ENCODE measurements at places on chromosomes 11 and 22.
A peak's percentile ranks its signal among the peaks of the same experiment; 100 is the strongest.

GRCh38 chr11:76237000-76237649 is 30.8 kb upstream of the WNT11 start:
- DNase-seq, result no peak

DNA sequence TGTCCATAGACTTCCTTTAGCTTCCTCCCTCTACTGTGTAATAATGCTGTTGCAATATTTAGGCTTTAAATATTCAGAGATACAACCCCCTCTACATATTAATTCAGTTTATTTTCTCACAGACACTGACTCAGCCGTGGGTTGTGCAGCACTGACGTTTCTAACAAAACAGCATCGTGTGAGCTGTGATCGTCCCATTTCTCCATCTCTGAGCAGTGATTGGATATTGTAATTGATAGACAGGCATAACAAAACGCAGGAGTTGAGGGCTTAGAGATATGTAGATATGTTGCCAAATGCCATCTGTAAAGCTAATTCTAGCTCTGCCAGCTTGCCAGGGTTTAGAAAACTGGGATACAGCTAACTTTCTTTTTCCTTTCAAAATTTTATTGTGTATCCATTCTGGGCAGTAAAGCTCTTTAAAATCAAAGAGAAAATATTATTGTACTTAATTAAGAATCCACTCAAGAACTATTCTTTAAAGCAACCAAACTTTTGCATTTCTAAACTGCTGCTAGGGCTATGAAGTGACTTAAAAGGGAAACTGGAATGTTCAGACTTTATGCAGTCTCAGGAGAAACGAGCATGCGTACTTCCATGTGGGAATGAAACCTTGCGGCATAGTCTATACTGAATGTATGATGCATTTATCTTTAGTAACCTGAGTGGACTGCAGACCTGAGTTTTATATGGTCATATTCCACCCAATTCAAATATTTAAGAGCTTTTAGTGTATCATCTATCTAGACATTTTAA is 22.7 kb downstream of the BTBD10 start:
- peak; percentile 13 for DNase-seq

GRCh38 chr22:19679522-19680101 is 34.7 kb upstream of the SEPTIN5 start:
- no peak for DNase-seq

DNA sequence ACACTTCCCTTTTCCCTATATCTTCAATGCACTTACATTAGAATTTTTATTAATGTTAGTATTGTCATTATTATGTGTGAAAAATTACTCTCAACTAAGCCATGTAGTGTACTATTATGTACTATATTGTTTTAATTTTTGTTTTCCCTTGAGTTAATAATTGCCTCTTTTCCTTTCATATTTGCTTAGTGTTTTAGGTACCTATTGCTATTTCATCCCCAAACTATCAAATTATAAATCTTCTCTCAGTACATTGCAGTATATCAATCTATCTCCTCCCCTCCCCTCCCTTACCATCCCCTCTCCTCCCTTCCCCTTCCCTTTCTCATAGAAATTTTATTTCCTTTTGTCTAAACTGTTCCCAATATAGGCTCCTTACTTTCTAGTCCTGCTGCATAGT is 12.8 kb upstream of the TENM4 start:
- no peak for DNase-seq

DNA sequence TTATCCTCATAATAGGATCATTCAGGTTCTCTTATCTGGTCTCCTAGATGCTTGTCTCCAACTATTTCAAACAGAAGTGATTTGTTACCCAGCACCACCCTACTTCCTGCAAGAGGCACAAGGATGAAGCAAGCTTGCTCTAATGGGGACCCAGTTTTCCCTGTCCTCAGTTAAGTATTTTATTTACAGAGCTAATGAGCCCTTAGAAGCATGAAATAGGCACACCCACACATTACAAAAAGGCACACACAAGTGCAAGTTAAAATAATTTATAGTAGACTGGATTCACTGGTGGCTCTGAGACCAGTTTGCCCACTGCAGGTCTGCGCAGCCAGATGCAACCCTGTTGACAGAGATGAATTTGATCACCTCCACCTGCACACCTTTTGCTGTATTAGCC is 167.5 kb downstream of the KIRREL3 start:
- no peak for DNase-seq

DNA sequence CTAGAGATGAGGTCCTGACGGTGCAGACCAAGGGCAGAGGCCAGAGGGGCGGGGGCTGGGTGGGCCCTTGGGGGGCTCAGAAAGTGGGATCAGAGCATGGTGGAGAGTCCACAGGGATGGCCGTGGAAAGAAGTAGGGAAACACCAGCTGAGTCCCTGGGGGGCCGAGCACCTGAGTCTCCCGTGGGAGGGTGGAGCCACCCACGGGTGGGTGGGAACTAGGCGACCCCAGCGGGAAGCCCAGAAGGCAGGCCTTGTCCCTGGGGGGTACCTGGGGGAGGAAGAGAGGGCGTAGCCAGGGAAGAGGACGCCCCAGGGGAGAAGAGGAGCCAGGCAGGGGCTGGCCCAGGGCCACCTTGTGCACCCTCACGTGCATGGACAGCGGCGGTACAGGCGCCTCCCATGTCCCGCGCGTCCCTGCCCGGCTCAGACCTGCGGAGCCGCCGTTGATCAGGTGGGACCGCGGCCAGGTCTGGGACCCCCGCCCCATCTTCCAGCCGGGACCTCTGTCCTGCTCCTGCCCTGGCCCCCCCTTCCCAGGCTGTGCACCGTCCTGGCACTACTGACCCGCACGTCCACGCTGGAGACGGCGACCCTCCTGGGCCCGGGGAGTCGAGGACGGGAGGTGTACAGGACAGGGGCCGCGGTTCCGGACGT is 10.2 kb downstream of the CRELD2 start:
- DNase-seq, result no peak

DNA sequence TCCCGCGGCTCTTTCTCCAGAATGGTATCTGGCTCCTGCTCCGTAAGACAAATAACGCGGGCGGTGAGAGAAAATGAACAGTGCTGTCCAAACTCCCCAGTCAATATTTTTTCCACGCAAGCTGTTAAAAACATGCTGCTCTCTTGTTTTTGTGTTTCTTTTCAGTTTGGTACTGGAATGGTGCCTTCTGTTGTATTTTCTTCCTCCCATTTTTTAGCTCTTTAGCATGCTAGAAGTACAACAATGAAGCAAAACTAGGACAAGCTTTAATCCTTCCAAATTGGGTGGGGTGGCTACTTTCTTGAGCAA is 599 bp upstream of the PPP2R1B start:
- DNase-seq, result no peak

GRCh38 chr22:28373831-28374230 is 305.8 kb downstream of the TTC28 start:
- no peak for DNase-seq

GRCh38 chr22:38467904-38468442 is at the start of gene KDELR3:
Gene KDELR3, plus strand, starts transcription at chr22:38468096. Its CDS starts 138 bp downstream, at chr22:38468234.
- DNase-seq, result no peak

- DNase-seq, result no peak
These were observed 48.0 kb downstream of the IGLL5 start for GRCh38 chr22:22935546-22936157.

GRCh38 chr22:32949391-32950173 is 108.6 kb downstream of the SYN3 start:
- DNase-seq, result no peak

GRCh38 chr11:115660030-115660805 is 156.0 kb upstream of the CADM1 start:
- no peak for DNase-seq

DNA sequence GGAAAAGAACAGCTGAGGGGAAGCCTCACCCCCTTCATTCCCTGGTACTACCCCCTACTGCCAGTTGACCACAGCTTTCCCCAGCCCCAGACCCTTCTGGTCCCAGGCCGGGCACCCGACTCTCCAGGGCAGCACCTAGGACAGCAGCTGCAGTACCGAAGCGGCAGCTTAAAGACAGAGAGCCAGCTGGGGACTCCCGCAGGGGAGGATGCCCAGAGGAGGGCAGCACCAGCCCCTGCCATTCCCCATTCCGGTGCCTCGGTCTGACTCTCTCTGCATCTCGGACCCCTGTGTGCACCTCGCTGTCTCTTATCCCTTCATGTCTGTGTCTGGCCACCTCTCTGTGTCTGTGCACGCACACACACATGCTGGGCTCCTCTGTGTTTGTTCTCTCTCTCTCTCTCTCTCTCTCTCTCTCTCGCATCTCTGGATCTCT is 9.4 kb downstream of the IGSF9B start:
- no peak for DNase-seq

DNA sequence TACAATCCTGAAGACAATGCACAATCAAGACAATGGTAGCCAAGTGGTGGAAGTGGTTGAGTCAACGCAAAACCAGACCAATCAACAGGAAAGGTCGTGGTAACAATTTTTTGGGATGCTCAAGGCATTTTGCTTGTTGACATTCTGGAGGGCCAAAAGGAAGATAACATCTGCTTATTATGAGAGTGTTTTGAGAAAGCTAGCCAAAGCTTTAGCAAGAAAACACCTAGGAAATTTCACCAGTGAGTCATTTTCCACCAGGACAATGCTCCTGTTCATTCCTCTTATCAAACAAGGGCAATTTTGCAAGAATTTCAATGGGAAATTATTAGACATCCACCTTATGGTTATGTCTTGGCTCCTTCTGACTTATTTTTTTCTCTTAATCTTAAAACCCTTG is 1932.2 kb upstream of the RAG2 start:
- DNase-seq, result no peak

DNA sequence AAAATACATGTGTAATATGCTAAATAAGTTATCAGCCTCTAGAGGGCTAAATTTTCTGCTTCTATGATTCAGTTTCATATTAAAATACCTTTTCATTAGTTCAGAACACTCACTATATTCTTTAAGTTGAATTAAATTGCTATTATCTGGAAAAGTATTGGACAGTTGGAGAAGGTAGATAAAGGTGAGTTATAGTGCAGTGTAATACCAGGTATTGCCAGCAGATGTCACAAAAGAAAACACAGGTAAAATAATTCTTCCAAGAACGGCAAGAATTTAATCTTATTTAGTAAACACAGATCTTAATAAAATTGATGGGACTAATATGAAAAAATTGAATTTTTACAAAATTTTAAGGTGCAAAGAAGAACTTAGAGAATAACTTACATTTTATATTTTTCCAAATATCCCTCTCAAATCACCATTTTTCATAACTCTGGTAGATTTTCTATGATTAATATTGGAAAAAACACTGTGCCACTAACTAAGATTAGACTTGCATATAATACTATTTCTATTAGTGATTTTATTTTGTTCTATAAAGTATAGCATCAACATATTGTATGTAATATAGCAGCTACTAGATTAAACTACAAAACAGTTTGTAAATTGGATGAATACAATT is 1.7 kb upstream of the LRRC4C start:
- DNase-seq, result no peak

GRCh38 chr22:17699696-17700340 is 61.3 kb downstream of the BCL2L13 start:
- DNase-seq, result no peak

DNA sequence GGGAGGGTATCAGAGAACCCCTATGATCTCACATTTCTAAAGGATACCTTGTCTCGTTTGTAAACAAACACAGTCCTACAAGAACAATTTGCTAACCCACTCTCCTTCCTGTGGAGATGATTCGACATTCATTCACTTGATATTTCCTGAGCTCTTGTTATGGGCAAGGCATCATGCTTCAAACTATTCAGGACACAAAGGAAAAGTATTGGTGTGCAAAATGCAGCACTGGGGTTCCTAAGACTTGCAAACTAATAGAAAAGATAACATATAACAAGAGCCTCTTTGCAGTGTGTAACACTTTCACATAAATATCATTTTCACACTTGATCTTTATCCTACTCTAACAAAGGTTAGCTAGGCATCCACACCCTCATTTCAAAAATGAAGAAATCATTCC is 211.5 kb upstream of the BLID start:
- DNase-seq, result no peak

DNA sequence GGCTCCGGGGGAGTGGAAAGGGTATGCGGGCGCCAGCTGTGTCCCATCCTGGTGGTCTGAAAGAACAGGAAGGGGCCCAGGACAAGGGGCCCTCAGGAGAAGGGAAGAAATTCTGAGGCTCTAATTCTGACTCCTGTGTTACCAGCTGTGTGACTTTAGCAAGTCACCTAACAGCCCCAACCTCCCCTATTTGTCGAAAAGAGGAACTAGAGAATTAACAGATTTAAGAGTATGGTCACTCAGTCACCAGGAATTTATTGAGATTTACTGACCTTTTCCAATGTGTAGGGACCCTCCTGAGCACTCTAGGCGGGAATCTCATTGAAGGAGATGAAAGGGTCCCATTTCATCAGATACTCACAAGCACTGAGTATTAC is 14.6 kb downstream of the RPS6KA4 start:
- no peak for DNase-seq

DNA sequence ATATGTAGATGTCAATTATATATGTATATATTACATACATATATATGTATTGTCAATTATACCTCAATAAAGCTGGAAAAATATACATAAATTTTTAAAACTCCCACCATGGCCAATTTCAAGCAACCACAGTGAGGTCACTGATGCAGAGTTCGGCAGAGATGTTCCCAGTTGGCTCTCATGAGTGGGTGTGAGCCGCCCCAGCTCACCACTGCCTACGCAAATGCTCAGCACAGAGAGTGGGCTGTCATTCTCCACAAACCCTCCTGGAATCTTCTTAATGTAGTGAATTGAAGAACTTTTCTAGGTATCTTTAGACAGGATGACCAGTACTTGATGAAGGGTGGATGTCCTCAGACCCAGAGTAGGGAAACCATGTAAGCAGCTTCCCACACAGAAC is 96.6 kb upstream of the TMEM45B start:
- DNase-seq, result no peak

- DNase-seq, result no peak
These were observed 107.6 kb downstream of the GALNT18 start for GRCh38 chr11:11514246-11514645.

- peak; percentile 95 for DNase-seq
These were observed at the start of gene XBP1 for GRCh38 chr22:28800308-28801041. Gene XBP1, minus strand, starts transcription at chr22:28800569.

DNA sequence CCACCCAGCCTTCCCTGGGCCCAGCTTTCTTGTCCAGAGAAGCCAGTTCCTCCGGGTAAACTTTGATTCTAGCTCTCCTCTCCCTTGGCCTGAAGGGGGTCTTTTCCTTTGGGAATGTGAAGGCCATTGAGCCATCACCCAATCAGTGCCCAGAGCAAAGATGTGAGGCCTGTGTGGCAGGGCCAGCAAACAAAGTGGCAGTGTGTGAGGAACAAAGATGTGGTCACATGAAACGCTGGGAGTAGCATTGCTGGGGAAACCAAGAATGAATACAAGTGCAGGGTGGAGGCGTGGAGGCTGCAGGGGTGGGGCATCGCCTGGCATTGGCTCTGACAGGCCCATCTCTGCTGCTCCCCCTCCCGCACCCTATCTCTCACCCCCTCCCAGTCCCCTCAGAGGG is 91.9 kb upstream of the BID start:
- DNase-seq, result no peak

- no peak for DNase-seq
These were observed 1628.6 kb upstream of the RAG2 start for GRCh38 chr11:38226684-38227083.

GRCh38 chr22:31800065-31800464 is 46.2 kb downstream of the DEPDC5 start:
- no peak for DNase-seq

- no peak for DNase-seq
These were observed 37.8 kb downstream of the KCNQ1OT1 start for GRCh38 chr11:2662024-2662312.

- DNase-seq, result no peak
These were observed 13.1 kb upstream of the RAB38 start for GRCh38 chr11:88188251-88188931.

GRCh38 chr11:77154381-77155081 is 26.5 kb downstream of the MYO7A start:
- no peak for DNase-seq

Data from GDM1 (cell line).